ENCODE measurements at places on chromosomes 4 and X. TPM values are rescaled to one million over a fixed set of nuclear protein-coding genes. Genes with fewer than 3 reads are reported as not detected.

Gene FGF2
- 29.2 TPM for total RNA-seq

Gene CENPVL3
- total RNA-seq: 0.18 TPM

Gene TRAM1L1
- 5.9 TPM for total RNA-seq

Gene BANK1
- total RNA-seq: 1.0 TPM

Gene KLHL13
- total RNA-seq: not detected

Gene PIR
- total RNA-seq: 18.7 TPM

Gene F9
- not detected for total RNA-seq

DNA sequence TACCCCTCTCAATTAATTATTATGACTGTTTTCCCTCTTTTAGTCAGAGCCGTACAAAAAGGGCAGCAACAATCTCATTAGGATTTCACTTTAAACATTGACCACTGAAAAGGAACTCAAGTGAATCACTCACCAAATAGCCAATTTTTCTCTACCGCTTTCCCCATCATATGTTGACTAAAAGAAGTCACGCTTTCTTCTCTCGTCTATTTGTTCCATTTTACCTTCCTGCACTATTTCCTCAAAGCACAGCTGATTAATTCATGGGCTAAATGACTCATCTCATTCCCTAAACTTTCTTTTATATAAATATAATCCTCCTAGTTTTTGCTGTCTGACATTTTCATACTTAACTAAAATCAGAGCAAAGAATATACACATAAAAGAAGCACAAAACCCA lies 8.2 kb downstream of the MID1 start:
- no peak overlapping the region for H3K4me3 ChIP-seq
- no peaks in the 10 kb centered on the region for H3K27me3 ChIP-seq
- DNase-seq: no peak
- peak overlapping the region; percentile 72 for H3K27ac ChIP-seq
- no peaks in the 10 kb centered on the region for H3K36me3 ChIP-seq

DNA sequence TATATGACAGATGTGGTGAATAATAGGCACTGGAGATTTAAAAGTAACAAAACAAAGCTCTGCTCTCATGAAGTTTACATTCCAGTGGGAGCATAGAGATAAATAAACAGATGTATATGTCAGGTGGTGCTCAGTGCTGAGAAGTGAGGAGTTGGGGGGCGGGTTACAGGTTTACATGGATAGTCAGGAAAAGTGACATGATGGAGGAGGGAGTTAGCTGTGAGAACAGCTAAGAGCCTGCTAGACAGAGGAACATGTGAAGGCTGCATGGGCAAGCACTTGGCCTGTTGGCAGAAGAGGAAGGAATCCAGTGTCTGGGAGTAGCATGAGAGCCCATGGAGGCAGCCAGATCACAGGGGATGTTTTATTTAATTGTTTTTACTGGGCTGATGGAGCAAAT lies 10.2 kb upstream of the TMEM156 start:
- peaks cover 73% of the 10 kb centered on the region for H3K4me1 ChIP-seq
- H3K27me3 ChIP-seq: no peaks in the 10 kb centered on the region
- peak overlapping the region; percentile 71 for H3K27ac ChIP-seq
- H3K4me3 ChIP-seq: no peak overlapping the region

DNA sequence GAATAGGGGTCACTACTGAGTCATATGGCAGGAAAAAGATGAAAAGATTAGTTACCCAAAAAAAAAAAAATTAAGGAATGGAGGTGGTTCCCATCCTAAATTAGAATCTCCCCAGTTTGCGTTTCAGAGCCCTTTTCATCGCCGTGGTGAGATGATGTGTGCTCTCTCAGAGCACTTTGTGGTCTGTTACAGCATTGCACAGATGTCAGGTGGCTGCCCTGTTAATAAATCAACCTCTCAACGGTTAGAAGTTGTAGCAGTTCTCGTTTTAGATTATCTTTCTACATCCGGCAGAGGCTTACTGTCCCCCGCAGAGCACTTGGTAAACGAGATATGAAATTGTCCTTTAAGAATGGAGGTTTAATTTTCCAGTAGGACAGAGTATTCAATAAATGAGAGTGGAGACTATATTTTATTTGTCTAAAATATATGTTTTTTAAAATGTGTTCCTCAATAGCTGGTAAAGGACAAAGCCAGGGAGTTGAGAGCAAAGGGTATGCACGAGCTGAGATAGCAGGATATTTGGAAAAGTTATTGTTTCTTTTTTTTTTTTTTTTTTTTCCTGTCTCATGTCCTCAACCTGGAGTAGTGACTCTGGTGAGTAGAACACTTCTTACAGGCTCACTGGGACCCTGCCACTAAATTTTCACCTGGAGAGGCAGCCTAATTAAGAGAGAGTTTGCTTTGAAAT lies 26.9 kb downstream of the AFF1 start:
- peaks cover 4% of the 10 kb centered on the region for H3K36me3 ChIP-seq
- DNase-seq: no peak
- H3K4me3 ChIP-seq: no peak overlapping the region
- H3K4me1 ChIP-seq: peaks cover 25% of the 10 kb centered on the region
- no peak overlapping the region for H3K27ac ChIP-seq

DNA sequence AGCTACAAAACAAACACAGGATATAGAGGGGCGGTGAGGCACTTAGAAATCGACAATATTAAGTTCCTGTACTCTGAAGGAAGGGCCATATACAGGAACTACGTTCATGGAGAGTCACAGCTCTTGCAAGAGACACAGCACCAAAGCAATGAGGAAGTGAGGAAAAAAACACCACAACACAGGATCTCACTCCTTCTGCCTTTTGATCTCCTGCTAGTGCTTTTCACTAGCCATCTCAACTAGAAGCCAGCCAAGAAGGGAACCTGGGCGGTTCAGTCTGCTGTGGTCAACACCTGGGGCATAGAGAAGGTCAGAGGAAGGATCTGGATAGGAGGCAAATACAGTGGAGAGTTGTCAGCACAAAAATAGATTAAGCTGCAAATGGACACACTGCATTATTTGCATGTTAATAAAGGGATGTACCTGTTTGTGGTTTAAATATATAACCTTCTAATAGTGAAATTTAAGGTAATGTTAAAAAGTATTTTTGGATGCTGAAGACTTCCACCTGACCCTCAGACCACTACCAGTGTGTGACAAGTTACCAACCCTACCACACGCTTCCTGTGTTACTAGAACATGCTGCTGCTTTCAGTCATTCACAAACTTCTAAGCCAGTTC lies 104.6 kb downstream of the DTHD1 start:
- no peaks in the 10 kb centered on the region for H3K4me1 ChIP-seq
- DNase-seq: no peak
- no peaks in the 10 kb centered on the region for H3K36me3 ChIP-seq
- H3K27me3 ChIP-seq: peaks cover 18% of the 10 kb centered on the region
- no peak overlapping the region for H3K4me3 ChIP-seq

- no peak overlapping the region for H3K4me3 ChIP-seq
- peak; percentile 74 for DNase-seq
- no peaks in the 10 kb centered on the region for H3K36me3 ChIP-seq
- peaks cover 2% of the 10 kb centered on the region for H3K27me3 ChIP-seq
These were observed 14.3 kb downstream of the MSANTD1 start for GRCh38 chr4:3263053-3263875.

- H3K4me3 ChIP-seq: no peak overlapping the region
- H3K27me3 ChIP-seq: no peaks in the 10 kb centered on the region
- DNase-seq: no peak
These were observed 226.6 kb downstream of the KDR start for GRCh38 chr4:54898656-54899340.

GRCh38 chr4:1810765-1811164 lies 17.7 kb downstream of the FGFR3 start:
- no peak overlapping the region for H3K4me3 ChIP-seq
- H3K36me3 ChIP-seq: peaks cover 8% of the 10 kb centered on the region
- no peak for DNase-seq
- H3K4me1 ChIP-seq: no peaks in the 10 kb centered on the region
- no peaks in the 10 kb centered on the region for H3K27me3 ChIP-seq

DNA sequence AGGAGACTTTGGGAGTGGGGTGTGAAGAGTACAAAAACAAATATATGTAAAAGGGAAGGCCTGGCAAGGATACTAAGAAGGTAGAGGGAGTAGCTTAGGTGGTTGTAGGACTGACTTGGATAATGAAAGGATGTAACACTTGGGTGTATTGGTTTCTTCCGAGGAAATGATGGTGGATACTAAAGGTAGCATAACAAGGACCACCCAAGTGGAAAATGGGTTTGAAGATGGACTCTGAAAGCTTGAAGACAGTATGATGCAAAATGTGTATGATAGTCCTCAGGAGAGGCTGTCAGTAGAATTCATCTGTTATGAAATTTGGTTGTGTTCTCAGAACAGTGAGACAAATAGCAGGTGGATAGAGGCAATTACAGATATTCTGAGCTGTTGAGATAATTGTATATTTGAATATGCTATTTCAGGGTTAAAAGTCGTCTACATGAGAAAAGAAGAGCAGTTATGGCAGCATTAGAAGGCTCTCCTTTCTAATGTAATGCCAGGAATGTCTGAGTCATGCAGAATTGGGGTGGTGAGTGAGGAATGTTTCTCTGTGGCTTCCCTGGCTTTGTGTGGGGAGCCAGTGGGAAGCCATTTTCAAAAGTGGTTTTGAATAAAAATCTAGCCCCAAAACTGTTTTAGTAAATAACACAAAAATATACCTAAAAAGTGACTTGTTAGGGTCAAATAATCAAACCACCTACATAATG lies 75.6 kb downstream of the FHIP1A start:
- H3K36me3 ChIP-seq: no peaks in the 10 kb centered on the region
- H3K27ac ChIP-seq: peak overlapping the region; percentile 78
- peaks cover 8% of the 10 kb centered on the region for H3K27me3 ChIP-seq

- peak within 1 kb of the TSS; percentile 96 for H3K4me3 ChIP-seq
- H3K27me3 ChIP-seq: no peaks in the 10 kb centered on the region
- peak; percentile 90 for DNase-seq
- peaks cover 25% of the 10 kb centered on the region for H3K4me1 ChIP-seq
- H3K36me3 ChIP-seq: no peaks in the 10 kb centered on the region
- peak within 1 kb of the TSS; percentile 92 for H3K27ac ChIP-seq
These were observed at the start of gene ADGRA3 for GRCh38 chr4:22515888-22516541. Gene ADGRA3 (minus strand): TSS chr4:22516066. CDS start chr4:22515784, 282 bp downstream.

DNA sequence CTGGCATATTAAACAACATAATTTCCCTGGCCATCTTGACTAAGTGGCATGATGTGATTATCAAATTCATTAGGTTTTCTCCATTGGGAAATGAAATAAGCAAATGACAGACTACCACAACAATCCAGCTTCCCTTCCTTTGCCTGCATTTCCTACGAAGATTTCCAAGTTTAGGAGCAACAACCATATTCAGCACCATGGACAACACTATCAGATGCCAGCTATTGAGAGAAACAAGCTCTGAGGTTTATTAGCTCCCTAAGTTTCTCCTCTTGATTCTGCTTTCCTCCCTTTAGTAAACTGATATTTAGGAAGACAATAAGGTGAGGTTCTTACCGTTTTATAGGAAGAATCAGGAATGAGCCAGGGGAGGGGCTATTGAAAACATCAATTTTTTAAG lies 36.2 kb downstream of the DCX start:
- no peak for DNase-seq
- H3K36me3 ChIP-seq: no peaks in the 10 kb centered on the region
- H3K27me3 ChIP-seq: no peaks in the 10 kb centered on the region
- no peaks in the 10 kb centered on the region for H3K4me1 ChIP-seq
- H3K27ac ChIP-seq: no peak overlapping the region
- no peak overlapping the region for H3K4me3 ChIP-seq
